ENCODE measurements at places on chromosomes 1 and 21. TPM values are rescaled to one million over a fixed set of nuclear protein-coding genes. Genes with fewer than 3 reads are reported as not detected.

The TNFRSF4 gene
- polyA plus RNA-seq, result not detected

The TRIM46 gene
- 1.9 TPM for polyA plus RNA-seq

The CACHD1 gene
- 23.8 TPM for polyA plus RNA-seq

GRCh38 chr1:185956881-185957280 lies 222.7 kb downstream of the HMCN1 start:
- DNase-seq, result no peak

DNA sequence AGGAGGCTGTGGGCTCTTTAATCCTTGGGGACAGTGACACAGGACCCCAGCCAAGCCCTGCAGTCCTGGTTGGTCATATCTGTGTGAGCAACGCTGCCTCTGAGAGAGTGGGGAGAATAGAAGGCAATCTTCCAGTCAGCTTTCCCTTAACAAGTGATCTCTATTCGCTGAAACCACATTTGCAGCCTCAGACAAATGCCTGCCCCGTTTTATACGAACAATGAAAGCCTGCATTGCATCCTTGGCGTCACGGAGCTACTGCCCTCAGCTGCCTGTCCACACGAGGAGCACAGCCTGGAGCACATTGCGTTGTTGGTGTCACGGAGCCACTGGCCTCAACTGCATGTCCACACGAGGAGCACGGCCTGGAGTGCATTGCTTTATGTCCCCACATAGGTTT lies 150.2 kb upstream of the ARHGEF16 start:
- no peak for DNase-seq

- no peak for DNase-seq
Measured at GRCh38 chr1:170247751-170248521, 102.2 kb downstream of the NTMT2 start.

Measured in hepatocyte (in vitro differentiated cells).